ENCODE measurements at places on chromosomes 16 and 17.
A peak's percentile ranks its signal among the peaks of the same experiment; 100 is the strongest.

GRCh38 chr17:15260376-15261257, 4.5 kb downstream of the PMP22 start:
- no peak for DNase-seq

GRCh38 chr17:29619251-29619650, 3.5 kb downstream of the CORO6 start:
- no peak for DNase-seq

DNA sequence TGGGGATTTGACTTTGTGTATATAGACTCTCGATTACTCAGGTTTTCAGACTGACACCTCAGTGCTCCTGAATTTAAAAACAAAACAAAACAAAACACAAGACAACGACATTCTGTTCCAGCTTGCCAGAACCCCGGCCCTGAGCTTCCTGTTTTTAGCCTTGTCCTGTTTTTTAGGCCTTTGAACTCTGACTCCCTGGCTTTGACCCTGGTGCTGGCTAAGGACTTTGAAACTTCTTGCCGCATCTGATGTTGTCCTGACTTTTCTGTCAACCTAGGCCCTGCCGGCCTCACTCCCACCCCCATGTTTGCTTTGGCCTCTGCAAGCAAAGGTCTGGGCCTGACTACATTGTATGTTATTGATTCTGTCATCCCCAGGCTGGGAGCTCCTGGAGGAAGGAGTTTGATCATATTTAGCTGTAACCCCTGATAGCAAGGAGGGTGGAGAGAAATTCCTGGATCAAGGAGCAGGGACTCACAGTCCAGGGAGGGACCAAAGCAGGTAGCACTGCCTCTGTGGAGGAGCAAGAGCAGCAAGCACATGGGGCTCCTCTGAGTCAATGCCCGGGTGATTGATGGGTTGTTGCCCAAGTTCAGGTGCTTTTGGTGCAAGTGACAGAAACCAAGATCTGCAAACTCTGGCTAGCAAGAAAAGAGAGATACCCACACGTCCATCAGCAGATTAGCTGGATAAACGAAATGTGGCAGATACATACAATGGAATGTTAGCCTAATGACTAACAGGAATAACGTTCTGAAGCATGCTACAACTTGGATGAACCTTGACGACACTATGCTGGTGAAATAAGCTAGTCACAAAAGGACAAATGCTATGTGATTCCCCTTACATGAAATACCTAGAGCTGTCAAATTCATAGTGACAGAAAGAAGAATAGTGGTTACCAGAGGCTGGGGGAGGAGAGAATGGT, 7.7 kb downstream of the CCL16 start:
- DNase-seq, result no peak

- DNase-seq, result no peak
Observed at GRCh38 chr17:12618557-12618956, 47.1 kb upstream of the MYOCD start.

- DNase-seq, result no peak
Observed at GRCh38 chr17:71247441-71248015, 873.3 kb upstream of the SOX9 start.

- no peak for DNase-seq
Observed at GRCh38 chr16:84349862-84350684, 18.3 kb upstream of the ATP2C2 start.

GRCh38 chr17:48439875-48440505, 10.0 kb upstream of the SKAP1 start:
- DNase-seq, result no peak

GRCh38 chr16:75048530-75048929, 49.7 kb downstream of the ZNRF1 start:
- DNase-seq, result no peak

DNA sequence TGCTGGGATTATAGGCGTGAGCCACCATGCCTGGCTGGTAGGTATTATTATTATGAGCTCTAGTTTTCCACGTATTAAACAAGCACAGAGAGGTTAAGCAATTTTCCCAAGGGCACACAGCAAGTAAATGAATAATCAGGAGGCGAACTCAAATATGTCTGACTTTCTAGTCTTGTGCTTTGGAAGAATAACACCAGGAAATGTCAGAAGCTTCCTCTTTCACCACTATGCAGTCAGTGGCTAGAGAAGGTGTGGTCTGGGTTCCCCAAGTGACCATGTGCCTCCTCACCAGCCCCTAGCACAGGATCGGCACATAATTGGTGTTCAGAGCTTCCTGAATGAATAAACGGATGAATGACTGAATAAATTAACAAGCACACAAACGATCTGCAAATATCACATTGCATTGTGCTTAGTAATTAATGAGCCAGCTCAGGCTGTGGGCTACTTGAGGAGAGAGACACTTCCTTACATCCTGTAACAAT, 21.6 kb upstream of the SCNN1B start:
- no peak for DNase-seq

DNA sequence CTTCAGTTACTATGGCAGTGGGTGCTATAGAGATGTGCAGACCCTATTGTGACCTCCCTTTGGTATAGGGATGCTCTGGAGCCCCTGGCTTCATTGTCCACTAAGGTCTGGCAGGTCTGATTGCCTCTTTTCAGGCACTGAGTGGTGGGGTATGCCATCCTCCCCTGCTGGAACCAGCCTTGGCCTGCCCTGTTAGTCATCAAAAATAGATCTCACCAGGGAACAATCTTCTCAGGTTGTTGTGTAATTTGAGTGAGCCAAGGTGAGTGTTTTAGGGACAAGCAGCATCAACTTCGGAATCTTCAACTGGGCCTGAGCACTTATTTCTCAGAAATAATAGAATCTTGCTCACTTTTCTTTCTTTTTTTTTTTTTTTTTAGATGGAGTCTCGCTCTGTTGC, 19.6 kb downstream of the HMOX2 start:
- DNase-seq, result no peak

GRCh38 chr16:81071805-81072204, 5.2 kb downstream of the C16orf46 start:
- peak; percentile 60 for DNase-seq

GRCh38 chr16:89593841-89594240, 18.3 kb downstream of the CPNE7 start:
- DNase-seq, result no peak

DNA sequence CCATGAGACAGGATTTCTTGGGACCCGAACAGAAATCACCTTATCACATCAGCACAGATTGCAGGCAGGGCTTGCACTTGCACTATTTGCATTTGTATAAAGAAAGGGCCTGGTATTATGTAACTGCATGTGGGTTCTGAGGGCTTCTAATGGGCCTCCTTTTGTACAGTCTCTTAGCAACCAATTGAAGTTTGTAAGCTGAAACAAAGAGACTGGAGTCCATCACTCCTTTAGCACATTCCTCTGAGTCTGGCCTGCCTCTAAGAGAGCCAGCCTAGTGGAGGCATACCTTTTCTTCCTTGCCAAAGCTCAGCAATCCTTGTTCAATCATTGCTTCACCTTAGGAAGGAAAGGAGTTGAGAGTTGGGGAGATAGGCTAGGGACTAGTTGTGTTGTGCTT, 387.1 kb downstream of the XYLT1 start:
- DNase-seq, result no peak

DNA sequence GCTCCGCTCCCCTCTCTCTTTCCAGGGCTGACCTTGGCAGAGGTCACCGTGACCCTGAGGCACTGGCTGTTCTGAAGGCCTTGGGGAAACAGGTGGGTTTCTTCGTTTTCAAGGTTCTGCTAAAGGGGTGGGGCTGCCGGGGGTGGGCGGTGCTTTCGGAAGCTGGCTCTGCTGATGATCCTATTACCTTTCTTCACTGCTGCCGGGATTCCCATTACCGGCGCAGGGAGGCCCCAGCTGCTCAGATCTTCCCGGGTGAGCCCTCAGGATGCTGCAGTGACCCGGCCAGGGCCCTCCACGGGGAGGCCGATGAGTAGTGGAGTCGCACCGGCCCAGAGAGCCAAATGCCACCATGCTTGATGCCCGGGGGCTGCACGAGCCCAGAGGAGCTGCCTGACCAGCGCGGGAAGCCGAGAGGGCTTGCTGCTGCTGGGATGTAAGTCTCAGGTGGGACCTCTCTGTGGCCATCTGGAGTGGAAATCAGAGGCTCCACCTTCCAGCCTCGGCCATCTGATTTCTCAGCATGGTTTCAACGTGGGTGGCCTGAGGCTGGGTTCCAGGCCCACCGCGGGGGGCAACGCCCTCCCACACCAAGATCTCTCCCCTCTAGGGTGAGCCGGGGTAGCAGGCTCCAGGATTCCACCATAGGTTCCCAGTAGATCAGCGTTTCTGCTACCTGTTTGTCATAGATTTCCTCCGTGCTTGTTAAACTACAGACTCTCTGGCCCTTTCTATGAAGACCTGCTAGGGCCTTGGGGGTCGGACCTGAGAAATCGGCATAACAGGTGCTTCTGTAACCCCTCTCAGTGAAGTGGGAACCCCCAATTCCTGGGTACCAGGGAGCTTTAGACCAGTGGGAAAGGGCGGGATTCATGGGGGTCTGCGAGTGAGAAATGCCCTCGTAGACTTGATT, 21.6 kb upstream of the ADCY7 start:
- DNase-seq, result no peak

DNA sequence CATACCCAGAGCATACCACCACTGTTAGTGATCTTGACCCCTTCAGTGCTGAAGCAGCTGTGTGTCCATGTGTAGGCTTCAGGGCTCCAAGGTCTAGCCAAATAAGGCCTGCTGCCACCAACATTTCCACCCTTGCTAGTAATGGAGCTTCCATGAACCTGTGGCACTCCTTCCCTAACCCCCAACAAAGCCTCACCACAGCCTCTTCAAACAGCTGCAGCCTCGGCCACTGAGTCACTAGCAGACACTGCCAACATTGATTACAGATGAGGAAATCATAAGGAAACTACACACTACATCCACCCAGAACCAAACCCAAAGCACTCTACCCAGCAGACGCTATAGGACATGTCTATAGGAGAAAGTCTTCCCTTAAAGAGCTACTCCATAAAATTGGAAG, 610.7 kb downstream of the KCNJ2 start:
- no peak for DNase-seq

GRCh38 chr17:76547183-76547641, 7.4 kb downstream of the PRCD start:
- no peak for DNase-seq

DNA sequence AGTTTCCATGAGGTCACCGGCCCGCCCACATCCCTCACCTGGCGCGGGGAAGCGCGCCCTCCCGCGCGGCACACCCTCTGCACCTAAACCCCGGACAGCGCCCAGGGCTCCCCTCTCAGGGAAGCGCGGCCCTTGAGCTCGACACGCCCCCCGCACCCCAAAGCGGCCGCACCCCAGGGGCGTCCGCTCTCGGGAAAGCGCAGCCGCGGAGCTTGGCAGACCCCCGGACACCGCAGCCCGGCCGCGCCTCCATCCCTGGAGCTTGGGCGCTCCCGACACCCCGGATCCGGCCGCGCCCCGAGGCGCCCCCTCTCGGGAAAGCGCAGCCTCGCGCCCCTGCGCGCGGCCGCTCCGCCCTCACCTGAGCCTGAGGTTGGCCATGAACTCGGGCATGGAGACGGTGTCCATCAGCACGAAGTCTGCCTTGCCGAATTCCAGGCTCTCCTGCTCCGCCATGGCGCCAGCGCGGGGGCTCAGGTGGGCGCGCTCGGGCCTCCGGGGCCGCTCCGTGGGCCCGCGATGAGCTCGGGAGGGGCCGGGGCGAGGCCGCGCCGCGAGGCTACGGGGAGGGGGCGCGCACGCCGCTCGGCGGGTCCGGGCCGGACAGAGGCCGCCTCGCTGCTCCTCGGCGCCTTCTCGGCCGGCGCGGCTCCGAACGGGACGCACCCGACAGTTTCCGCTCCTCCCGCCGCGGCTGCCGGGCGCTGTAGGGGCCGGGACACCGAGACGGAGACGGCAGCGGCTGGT, at the start of gene MYO1D:
Gene MYO1D (minus strand): TSS at position 708 of the 747 bp plus-strand sequence. CDS start 252 bp downstream, at position 456.
- DNase-seq, result no peak

DNA sequence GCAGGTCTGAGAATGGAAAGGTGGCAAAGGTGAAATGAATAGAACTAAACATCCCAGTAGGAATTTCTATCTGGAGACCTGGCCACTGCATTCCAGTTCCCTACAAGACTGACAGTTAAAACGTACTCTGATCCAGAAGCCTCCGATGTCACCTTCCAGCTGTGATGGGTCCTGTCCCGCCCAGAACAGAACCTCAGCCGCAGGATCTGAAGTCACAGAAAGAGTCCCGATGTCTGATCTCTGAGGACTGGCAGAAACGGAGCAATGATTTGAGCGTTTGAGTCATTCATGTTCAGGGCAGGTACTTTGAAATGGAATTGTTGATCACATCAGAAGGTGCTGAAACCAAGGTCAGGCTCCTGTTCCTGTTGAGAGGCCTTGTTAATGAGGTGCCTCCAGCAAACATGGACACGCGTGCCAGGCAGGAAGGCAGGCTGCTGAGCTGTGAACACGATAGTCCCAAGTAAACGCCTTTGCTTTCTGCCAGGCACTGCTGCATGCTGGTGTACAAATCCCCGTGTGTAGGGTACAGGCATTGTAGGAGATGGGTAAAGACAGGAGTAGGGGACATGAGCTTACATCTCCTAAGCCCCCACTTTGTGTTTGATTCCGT, 61.4 kb downstream of the VAT1L start:
- DNase-seq, result no peak

- no peak for DNase-seq
Observed at GRCh38 chr16:68115851-68116250, 30.7 kb downstream of the NFATC3 start.

GRCh38 chr17:50169121-50169764, 3.4 kb downstream of the SGCA start:
- DNase-seq, result peak; percentile 50

GRCh38 chr16:49554681-49555080, 181.1 kb downstream of the C16orf78 start:
- DNase-seq, result no peak

DNA sequence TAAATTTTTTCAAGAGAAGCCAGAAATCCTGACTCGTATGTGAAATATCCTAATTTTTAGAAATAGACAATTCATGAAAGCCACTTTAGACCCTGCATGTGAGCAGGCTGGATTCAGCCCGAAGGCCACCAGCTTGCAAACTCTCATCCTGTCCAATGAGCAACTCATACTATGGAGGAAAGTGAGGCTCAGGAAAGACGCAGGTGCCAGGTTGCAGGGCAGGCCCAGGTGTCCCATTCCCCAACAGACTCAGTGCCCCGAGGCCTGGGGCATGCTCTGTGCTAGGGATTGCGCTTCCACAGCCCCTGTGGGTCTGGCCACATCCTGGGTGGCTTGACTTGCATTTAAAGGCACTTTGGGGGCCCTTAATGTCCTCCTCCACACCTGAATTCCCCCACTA, 16.7 kb upstream of the RASD1 start:
- no peak for DNase-seq

DNA sequence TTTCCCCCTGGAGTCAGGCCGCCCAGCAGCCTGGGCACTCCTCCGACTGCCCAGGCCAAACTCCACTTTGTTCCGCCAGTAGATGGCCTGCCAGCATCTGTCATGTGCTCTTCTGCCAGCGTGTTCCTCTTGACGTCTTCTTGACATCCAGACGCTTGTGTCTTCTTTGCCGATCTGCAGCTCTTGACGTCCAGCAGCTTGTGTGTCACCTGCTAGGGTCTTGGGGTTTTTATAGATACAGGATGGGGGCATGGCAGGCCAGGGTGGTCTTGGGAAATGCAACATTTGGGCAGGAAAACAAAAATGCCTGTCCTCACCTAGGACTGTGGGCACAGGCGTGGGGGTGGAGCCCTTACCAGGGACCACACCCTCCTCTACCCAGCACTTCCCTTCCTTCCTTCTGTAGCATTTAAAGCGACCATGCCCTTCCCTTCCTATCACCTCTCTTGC, 88.7 kb downstream of the BMERB1 start:
- no peak for DNase-seq

Data from Panc1 (cell line).